ENCODE measurements at places on chromosomes 16 and 17. TPM values are rescaled to one million over a fixed set of nuclear protein-coding genes. Genes with fewer than 3 reads are reported as not detected.

- DNase-seq = no peak
Measured at GRCh38 chr17:59433586-59433985, 102.1 kb downstream of the YPEL2 start.

DNA sequence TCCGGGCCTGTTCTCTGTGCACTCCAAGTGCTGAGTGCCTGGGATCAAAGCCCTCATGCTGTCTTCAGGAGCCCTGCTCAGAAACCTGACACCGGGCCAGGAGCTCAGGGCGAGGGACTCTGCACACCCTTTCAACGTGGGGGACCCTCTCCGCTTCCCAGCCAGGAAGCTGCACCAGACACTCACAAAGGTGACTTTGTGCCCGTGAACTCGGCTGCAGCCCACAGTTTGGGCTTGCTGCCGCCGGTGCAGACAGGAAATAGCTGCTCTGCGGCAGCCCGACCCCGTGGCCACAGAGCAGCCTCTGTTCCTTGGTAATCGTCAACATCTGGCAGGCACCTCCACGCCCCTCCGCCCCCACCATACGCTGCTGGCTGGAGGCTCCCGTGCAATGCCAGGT is 93.4 kb upstream of the METRNL start:
- no peak for DNase-seq

DNA sequence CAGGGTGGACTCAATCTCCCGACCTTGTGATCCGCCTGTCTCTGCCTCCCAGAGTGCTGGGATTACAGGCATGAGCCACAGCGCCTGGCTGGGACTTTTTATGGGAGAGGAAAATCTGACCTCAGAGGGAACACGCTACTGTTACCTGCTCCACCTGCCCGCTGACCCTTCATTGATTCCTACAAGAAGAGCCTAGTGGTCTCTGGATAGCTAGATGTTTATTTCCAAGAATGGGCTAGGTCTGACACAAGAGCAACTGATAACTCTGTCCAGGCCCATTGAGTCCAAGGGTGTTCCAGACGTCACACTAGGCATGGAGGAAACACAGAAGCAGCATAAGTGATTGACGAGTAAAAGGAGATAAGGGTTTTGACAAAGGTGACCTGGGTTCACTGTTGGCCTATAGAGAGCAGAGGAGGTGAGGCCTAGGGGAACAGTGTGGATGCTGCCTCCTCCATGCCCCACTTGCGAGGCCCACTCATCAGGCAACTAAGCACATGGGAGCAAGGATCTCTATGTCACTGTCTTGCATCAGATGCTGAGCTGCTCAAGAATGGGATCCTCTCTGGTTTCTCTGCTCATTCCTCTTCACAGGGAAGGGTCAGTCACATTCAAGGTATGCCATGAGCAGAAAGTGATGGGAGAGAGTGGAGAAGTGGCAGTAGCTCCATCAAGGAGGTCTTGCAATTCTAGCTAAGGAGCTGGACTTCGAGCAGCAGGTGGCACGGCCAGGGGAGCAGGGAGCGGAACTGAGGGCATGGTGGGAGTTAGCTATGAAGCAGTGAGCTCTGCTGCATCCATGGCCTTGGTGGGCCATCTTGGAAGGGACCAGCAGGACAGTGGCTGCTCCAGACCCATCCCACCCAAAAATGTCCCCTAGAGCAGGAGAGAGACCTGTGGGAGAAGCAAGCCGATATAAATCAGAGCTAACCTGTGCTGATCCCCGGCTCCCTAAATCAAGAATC is 145.2 kb downstream of the WSCD1 start:
- DNase-seq = no peak

DNA sequence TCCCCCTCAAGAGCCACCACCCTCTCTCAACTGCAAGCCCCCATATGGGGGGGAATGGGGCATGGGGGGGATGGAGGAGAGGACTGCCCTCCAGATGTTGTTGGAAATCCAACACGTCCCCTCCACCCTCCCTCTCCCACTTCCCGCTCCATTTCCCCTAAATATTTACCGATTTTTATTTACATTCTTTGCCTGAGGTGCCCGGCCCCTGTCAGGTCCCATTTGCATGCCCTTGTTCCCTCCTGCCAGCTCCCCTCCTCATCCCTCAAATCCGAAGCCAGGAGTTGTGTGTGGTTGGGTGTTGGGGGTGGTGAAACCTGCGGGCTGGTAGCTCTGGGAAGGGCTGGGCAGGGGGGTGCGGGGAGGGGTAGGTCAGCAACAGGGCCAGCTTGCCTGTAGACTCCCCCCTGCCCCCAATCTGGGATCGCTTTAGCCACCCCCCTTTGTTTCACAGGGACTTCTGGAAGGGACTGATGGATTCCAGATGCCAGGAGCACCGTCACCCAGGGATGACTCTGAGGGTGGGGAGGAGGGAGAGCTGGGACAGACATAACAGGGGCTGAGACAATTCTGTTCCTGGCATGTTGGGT is 39.7 kb upstream of the NGFR start:
- no peak for DNase-seq

GRCh38 chr17:2237521-2237921 is 66.1 kb downstream of the SMG6 start:
- no peak for DNase-seq

GRCh38 chr17:7862692-7863437 is 5.1 kb downstream of the CYB5D1 start:
- DNase-seq = no peak

DNA sequence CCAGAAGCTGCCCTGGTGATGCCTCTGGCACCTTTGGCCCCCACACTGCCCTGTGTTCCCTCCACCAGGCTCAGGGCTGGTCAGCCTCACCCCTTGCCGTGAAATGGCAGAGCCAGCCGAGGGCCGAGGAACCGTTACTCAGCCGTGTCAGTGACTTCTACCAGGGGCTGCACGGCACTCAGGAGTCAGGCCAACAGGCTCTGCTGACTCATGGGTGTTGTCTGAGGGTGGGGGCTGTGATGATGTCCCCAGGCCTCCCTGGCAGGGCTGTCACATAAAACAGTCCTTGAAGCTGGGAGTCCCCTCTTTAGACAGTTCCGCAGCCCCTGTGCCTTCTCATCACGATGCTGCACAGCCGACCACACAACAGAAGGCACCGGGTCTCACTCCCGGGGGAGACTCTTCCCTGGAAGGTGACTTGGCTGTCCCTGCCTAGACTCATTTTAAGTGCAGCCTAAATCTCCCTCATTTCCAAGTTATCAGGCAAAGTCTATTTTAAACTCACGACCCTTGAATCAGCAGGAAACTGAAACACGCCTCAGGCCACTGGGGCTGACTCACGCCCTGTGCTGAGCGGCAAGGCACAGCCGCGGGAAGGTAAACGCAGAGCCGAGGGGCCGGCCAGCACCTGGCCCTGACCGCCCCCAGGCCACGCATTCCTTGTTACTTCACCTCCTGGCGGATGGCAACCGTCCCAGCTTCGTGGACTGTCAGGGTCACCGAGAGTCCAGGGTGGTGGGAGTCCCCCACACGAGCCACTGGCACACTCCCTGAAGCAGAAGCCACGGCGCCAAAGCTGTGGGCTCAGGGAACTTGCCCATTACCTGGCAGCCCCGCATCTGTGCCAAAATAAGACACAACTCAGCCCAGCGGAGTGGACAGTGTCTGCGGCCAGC is 102.6 kb downstream of the ZNF778 start:
- no peak for DNase-seq

GRCh38 chr16:77157346-77158058 is 33.5 kb upstream of the MON1B start:
- no peak for DNase-seq

SCNN1G gene
- 38.6 TPM for polyA plus RNA-seq

SEC14L5 gene
- 0.36 TPM for polyA plus RNA-seq
